Activated CD8-positive, alpha-beta memory T cell treated with anti-CD3 and anti-CD28 coated beads for 36 hours (primary cell): ENCODE measurements at places on chromosomes 7 and 10. TPM values are rescaled to one million over a fixed set of nuclear protein-coding genes. Genes with fewer than 3 reads are reported as not detected.

Gene TMEM26
- total RNA-seq: not detected

Gene GDF2
- not detected for total RNA-seq

Gene TAC1
- total RNA-seq: 0.29 TPM

Gene GPC2
- total RNA-seq: 2.8 TPM

Gene MMD2
- total RNA-seq: not detected

Gene LIPJ
- not detected for total RNA-seq

Gene KLF14
- not detected for total RNA-seq

Gene EPDR1
- 1.3 TPM for total RNA-seq

Gene HOGA1
- not detected for total RNA-seq

Gene CHAT
- not detected for total RNA-seq

Gene GPR37
- not detected for total RNA-seq

Gene SMKR1
- total RNA-seq: 11.7 TPM

Gene CALHM1
- total RNA-seq: not detected

Gene C10orf105
- 0.17 TPM for total RNA-seq

Gene UTF1
- total RNA-seq: not detected

Gene PLPP4
- total RNA-seq: not detected

Gene ADRB1
- 0.57 TPM for total RNA-seq

Gene IFIT1B
- not detected for total RNA-seq

Gene TMEM60
- 8.2 TPM for total RNA-seq

Gene AKR1E2
- 2.0 TPM for total RNA-seq

Gene VWA2
- not detected for total RNA-seq

Gene DGKI
- total RNA-seq: 2.0 TPM

Gene ATG9B
- 6.3 TPM for total RNA-seq

Gene GRM3
- total RNA-seq: not detected

Gene TRIM73
- total RNA-seq: 2.6 TPM

Gene LRRC18
- total RNA-seq: not detected

Gene UNC5B
- 0.15 TPM for total RNA-seq

Gene GDF10
- 0.89 TPM for total RNA-seq

Gene SOSTDC1
- total RNA-seq: not detected

Gene NXPH1
- not detected for total RNA-seq

Gene NODAL
- not detected for total RNA-seq

Gene AKR1C8
- total RNA-seq: not detected

Gene STMP1
- 26.4 TPM for total RNA-seq

Gene VAX1
- not detected for total RNA-seq

Gene ACHE
- 0.13 TPM for total RNA-seq

Gene C10orf62
- total RNA-seq: not detected

Gene ZNF425
- total RNA-seq: 1.4 TPM

Gene STEAP1
- total RNA-seq: 0.48 TPM

Gene MUC12
- not detected for total RNA-seq

Gene RNF133
- total RNA-seq: not detected

Gene CFAP46
- 0.19 TPM for total RNA-seq

Gene CACNA2D1
- total RNA-seq: not detected

Gene CCDC146
- 1.0 TPM for total RNA-seq

Gene OR2A12
- not detected for total RNA-seq

Gene TAS2R4
- 0.69 TPM for total RNA-seq
